ENCODE measurements at places on chromosomes 11 and 22.

GRCh38 chr22:27882507-27883290, 36.4 kb downstream of the PITPNB start:
- DNase-seq: no peak

DNA sequence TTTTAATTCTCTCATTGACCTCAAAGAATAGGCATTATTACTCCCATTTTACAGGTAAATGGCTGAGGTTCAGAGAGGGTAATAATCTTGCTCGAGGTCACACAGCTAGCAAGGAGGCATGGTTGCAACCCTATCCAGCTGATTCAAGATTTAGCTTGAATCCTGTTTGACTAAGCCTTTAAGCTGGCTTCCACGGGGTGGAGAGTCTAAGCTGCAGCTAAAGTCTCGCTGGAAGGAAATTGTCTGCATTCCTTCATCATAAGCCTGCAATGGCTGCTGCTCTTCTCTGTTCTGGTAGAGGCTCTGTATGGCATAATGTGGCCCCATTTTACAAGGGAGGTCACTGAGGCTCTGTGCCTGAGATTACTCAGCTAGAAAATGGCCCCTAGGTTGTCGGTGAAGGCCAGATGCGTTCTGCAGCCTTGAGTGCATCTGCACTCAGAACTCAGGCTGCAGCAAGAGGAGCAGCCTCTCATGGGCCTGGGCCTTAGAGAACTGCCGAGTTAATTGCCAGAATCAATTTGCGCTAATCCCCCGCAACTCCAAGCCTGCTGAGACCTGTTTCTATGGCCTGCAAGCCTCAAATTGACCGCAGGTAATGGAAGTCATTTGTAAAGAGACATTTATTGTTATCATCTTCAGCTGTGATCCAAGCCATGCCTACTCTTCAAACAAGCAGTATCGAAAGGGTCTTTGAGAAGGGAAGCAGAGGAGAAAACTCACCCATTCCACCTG, 44.1 kb upstream of the SEZ6L start:
- no peak for DNase-seq

DNA sequence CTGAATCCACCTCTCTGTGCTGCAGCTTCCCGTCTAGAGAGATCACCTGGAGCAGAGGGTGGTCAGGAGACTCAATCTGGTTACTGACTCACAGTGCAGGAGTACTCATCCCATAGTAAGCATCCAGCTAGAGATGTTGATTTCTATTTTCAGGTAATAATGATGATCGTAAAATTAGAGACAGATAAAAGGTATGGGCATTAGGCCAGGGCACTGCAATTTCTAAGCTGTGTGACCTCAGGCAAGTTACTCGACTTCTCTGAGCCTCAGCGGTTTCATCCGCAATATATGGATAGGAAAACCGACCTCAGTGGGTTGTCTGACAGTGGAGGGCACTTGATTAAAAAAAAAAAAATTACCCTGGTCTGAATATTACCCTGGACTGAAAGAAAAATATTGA, 13.8 kb upstream of the SAMM50 start:
- no peak for DNase-seq

GRCh38 chr11:134581121-134581626, 169.1 kb upstream of the B3GAT1 start:
- DNase-seq: no peak

DNA sequence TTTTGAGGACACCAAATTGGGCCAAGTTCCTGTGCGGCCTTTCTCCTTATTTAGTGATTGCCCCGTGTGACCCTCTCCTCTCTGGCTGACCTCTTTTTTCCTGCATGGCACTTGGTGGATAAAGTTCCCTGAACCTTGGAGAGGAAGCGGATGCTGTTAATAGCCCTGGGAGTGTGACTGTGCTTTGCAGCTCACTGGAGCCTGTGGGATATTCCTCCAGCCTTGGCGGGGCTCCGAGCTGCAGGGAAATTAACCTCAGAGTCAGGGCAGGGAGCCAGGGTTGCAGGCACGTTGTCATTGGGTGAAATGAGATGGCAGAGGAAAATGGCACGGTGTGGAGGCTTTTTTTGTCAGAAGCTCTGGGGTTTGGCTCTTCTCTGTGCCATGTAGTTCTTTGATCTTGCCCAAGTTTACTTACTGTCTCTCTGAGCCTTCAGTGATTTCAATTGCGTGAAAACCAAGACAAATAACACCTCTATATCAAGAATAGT, 965 bp downstream of the OR9Q1 start:
- DNase-seq: no peak

DNA sequence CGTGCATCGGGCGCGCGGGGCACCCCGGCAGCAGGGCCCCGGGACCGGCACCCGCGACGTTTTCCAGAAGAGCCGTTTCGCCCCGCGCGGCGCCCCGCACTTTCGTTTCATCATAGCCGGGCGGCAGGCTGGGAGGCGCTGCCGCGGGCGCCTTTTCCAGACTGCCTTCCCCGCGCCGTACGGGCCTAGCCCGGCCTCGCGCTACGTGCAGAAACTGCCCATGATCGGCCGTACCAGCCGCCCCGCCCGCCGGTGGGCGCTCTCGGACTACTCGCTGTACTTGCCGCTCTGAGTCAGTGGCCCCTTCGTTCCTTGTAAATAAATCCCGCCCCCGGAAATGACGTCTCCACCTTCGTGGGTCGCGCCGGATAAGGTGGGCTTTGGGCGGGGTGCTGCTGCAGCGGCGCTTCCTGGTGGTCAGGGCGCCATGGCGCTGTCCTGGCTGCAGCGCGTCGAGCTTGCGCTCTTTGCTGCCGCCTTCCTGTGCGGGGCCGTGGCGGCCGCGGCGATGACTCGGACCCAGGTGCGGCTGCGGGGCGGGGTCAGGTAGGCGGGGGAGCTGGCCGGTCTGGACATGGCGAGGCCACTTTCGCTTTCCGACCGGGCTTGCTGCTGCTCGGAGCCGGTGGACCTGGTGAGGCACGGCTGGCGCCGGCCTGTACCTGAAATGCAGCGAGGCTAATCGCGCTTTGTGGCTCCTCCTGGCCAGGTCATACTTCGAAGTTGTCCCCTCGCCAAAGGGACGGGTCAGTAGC, at the start of gene TMEM179B:
TMEM179B (plus strand) TSS at position 398 of the 755 bp plus-strand sequence; CDS start at position 428, 30 bp downstream.
- peak; percentile 95 for DNase-seq

DNA sequence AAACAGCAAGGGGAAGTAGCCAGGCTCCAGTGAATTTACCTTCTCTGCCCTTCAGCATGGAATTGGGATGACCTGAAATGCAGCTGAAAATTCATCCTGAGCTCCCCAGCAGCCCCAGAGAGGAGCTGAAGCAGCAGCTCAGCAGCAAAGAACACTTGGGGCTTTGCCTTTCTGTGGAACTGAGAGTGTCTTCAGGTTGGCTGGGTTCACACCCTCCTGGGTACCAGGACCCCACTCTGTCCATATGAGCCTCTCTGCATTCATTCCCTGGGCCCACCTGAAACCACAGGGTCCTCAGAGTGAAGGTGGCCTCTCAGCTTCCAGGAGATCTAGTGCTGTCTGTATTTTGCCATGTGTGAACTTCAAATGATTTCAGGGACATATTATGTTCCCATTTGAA, 429.2 kb downstream of the MN1 start:
- no peak for DNase-seq

All from central memory CD4-positive, alpha-beta T cell (primary cell).